Bone marrow (tissue), 2 donors: ENCODE measurements at places on chromosomes 3 and 15.

GRCh38 chr15:100558771-100559254, 30.1 kb upstream of the CERS3 start:
- no peak for DNase-seq

- no peak for DNase-seq
Measured at GRCh38 chr3:65831733-65832425, 206.8 kb downstream of the MAGI1 start.

- peak; percentile 37 for DNase-seq
Measured at GRCh38 chr3:126245811-126246727, 65.7 kb upstream of the ALDH1L1 start.

DNA sequence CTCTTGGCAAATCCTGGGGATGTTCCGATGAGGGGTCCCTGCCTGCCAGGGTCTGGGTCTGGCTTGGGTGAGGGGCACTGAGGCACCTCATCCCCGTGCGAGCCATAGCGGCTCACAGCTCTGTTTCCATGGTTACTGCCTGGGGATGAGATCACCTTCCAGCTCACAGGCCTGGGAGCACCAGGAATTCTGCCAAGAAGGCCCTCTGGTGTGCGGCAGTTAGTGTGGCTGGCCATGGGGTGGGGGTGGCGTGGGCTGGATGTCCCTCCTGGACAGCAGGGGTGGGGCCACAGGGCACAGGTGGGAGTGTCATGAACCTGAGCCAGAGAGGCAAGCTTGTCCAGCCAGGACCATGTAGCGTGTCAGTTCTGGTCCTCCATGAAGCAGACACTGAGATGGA, 22.1 kb upstream of the PRR23E start:
- no peak for DNase-seq

- DNase-seq = no peak
Measured at GRCh38 chr3:176590722-176591121, 606.6 kb downstream of the TBL1XR1 start.

DNA sequence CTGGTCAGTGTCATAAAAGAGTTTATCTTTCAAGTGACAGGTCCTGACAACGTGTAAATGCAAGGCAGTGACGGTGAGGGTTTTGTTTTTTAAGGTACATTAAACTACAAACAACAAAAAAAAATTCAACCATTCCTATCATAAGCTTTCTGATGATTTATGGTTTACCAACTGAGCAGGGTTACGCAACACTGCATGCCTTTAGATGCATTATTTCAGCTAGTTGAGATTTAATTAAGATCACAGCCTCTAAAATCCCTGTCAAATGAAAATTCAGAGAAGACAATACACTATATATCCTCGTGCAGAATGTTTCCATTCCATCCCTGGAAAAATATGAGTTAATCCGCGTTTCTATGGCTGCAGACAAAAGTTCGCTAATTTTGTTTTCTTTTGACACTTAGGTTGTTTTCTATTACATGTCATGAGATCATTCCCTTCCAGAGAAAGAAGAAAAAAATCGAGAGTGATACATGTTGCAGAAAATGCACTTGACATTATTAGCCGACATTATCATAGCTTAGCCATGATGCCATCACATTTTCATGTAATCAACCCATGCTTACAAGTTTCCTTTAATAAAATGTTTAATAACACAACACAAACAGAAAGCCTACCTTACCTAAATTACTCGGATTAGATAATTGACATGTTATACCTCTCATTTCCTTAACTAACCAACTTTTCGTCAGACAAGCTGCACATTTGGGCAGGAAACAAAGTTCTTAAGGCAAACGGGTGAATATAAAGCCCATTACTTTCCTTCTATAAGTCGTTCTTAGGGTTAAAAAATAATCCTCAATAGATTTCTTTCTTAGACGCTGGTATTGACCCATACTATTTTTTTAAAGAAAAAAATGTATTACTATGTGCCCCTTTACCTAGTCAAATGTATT, 521.2 kb downstream of the FOXP1 start:
- DNase-seq = no peak

- DNase-seq = peak; percentile 35
Measured at GRCh38 chr15:99486371-99487336, 79.1 kb upstream of the MEF2A start.

DNA sequence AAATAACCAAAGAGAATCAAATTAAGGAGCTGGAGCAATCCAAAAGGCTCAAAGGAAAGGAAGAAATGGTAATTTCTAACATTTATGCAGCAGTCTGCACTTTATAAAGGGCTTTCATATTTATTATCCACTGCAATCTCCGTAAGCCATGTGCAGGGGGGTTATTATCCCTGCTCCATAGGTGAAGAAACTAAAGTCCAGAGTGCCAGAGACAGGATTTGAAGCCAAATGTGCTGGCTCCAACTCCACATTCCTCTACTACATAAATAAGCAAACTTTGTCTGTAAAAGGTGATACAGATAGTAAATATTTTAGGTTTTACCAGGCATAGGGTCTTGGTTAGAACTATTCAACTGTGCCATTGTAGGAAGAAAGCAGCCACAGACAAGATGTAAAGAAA, 221.4 kb downstream of the MINAR1 start:
- no peak for DNase-seq
